ENCODE measurements at places on chromosomes 11 and 22.

GRCh38 chr22:35328472-35328885 is 28.8 kb downstream of the TOM1 start:
- no peak for DNase-seq

DNA sequence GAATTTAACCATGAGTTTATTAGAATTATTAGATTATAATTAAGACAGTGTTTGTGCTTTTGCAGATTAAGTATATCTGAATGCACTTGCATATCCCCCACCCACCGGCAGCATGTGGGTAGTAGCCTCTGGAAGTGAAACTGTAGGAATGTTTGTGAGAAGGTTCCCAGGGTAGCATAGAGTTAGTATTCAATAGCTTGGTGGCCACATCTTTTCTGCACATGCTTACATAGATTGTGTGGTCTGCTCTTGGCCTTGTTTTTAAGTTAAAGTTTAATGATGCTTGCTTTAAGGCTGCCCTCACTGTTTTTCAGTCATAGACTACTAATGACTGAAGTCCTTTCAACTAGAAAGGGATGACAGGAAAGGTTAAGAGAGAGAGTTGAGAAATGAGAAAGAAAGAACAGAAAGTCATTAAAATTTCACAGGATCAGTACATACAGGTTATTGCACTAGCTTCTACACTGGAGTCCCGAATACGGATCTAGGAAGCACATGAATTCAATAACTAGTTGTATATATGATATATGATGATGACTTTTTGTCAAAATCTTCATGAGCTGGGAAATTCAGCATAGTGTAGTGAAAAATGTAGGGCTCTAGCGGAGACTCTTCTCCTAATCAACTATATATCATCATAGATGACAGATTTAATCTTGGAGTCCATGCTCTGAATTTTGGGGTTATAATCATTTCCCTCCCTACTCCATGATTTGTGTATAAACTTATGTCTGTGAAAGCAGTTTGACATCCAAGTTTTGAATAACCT is 137.1 kb downstream of the ARHGAP42 start:
- DNase-seq, result no peak

- no peak for DNase-seq
Measured at GRCh38 chr11:12377824-12378593, 638 bp downstream of the PARVA start.

GRCh38 chr11:17640493-17641164 is 78.7 kb upstream of the MYOD1 start:
- no peak for DNase-seq

DNA sequence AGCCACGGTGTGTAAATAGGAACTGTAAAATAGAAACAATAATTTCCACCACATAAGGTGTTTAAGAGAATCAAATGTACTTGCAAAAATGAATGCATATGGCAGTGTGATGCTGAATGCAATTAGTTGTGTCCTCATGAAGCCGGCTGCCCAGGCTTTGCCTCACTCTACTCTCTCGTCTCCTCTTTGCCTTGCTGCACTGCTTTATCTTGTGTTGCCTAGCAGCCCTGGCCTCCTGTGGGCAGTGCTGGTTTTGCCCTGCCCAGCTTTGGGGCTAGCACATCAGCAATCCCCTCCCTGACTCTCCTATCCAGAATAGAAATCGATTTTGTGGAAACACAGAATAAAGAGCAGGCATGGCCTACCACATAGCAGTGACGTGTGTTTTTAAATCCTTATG is 30.0 kb downstream of the LRRC32 start:
- no peak for DNase-seq

- DNase-seq, result no peak
Measured at GRCh38 chr11:122807731-122808477, 30.4 kb upstream of the CRTAM start.

DNA sequence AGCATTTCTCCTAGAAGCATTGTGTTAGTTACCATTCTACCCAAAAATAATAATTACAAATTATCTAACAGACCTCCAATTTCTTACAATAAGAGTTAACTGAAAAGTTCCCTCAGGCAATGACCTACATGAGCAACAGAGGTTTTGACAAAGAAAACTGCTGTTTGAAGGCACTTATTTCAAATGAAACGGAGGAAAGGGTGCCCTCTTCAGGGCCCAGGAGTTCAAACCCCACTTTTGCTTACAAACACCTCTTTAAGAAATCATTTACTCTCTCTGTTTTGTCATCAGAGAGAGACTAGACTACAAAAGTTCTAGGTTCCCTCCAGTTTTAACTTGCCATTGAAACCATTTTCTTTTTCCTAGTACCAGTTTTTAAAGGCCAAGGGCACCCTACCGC is 56.7 kb downstream of the AMBRA1 start:
- no peak for DNase-seq

DNA sequence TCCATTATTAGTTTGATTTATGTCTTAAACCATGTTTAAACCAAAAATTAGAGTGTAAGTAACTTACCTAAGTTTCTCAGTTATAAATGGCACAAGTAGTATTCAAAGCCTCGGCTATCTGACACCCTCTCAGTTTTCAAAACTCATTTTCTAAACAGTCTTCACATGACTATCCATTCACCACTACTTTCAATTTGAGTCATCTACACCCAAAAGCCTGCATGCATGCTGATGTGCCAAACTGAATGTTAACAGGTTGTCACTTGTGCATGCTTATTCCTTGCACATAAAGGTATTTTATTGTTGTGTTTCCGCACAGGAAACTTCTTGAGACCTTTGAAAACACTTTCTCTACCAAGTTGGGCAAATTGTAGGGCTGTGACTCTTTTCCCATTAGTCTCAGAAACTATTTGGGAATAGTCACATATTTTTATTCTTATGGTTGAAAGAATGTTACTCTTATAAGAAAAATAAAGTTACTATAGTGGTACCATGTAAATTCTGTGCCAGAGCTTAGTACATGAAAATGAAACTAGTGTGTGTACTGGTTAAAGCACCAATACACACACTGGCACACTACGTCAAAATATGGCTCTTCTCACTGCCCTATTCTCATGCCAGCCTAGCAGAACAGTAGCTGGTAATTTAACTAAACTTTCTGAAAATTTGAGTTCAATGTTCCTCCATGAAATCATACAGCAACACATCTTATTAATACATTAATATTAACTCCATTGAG is 2.2 kb upstream of the OR51E2 start:
- no peak for DNase-seq

Data from T-helper 1 cell (primary cell).